ENCODE measurements at places on chromosomes 3 and 15. TPM values are rescaled to one million over a fixed set of nuclear protein-coding genes. Genes with fewer than 3 reads are reported as not detected.
A peak's percentile ranks its signal among the peaks of the same experiment; 100 is the strongest.

NEK10 gene
- total RNA-seq: 0.88 TPM

PTPRG gene
- total RNA-seq: 26.3 TPM

SCAMP5 gene
- total RNA-seq: 24.9 TPM

OR5K1 gene
- not detected for total RNA-seq

FAM81A gene
- 18.8 TPM for total RNA-seq

ADAMTS17 gene
- total RNA-seq: 4.2 TPM

RARRES1 gene
- total RNA-seq: 79.5 TPM

PP2D1 gene
- total RNA-seq: not detected

HSPBAP1 gene
- 5.7 TPM for total RNA-seq

TM6SF1 gene
- total RNA-seq: 1.5 TPM

REC114 gene
- not detected for total RNA-seq

TUBGCP5 gene
- total RNA-seq: 7.5 TPM

ARPIN gene
- total RNA-seq: 31.7 TPM

LMCD1 gene
- 7.6 TPM for total RNA-seq

DPPA4 gene
- 1.9 TPM for total RNA-seq

BNC1 gene
- total RNA-seq: not detected

GRCh38 chr15:74631408-74631807 is 15.8 kb downstream of the CLK3 start:
- no peak for DNase-seq

DNA sequence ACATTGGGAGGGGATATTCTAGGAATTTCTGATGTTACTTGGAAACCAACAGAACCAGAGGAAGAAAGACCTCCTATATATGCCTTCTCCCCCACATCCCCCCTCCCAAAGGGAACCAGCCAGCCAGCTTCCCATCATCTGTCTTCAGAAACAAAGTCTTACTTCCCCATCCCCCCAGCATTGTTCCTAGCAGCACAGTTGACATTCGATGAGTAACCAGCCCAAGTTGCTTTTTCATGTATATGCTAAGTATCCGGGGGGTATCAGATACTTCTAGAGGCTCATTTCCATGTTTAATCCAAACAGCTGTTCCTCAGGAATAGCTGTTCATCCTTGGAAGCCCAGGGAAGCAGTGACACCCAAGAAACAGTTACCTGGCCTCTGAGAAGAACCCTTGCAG is 16.0 kb downstream of the RMDN3 start:
- DNase-seq: no peak

GRCh38 chr3:88141458-88142083 is 8.2 kb upstream of the C3orf38 start:
- DNase-seq: no peak

DNA sequence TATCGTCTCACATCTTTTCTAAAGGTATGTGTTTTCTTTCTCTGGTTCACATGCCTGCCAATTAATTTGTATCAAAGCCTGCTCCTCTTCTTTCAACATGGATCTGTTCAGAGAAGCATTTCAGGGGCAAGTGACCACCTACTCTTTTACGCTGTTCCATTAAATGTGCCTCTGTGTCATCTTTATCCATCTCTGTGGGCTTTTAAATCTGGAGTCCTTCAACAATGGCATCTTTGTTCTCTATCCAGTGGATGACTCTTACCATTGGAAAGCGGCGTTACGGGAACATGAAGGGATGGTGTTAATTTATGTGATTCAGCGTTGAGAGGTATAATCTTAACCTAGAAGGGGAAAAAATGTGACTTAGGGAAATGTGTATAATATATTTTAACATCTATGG is 92.7 kb upstream of the CFAP20DC start:
- DNase-seq: no peak

GRCh38 chr3:193605876-193606275 is 12.9 kb downstream of the OPA1 start:
- DNase-seq: peak; percentile 74

DNA sequence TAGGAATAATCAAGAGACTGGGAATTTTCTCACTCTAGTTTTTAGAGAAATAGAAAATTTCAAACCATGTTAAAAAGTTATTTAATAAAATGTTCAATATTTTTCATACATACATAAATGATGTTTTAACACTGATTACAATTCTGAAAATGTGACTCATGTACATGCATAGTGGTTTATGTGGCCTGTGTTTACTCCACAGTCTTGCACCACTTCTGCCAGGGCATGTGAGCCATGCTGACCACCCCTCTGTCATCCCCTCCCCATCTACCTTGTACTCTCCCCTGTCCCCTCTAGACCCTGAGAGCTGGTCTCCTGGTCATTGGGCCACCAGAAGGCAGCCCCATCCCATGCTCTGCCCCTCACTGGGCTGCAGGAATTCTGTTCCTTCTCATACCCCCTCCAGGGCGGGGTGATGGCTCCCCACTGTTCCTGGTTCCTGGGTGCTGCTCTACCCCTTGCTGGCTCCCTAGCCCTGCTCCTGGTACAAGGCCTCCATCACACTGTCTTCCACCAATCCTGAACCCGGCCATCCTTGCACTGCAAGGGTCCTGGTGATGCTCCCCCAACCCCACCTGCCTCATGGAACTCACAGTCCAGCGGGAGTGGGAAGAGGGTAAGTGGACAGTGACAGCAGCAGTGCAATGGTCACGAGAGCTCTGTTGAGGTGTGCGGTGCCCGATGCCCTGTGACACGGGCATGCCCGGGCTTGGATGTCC is 24.2 kb upstream of the SLC41A3 start:
- DNase-seq: peak; percentile 11

DNA sequence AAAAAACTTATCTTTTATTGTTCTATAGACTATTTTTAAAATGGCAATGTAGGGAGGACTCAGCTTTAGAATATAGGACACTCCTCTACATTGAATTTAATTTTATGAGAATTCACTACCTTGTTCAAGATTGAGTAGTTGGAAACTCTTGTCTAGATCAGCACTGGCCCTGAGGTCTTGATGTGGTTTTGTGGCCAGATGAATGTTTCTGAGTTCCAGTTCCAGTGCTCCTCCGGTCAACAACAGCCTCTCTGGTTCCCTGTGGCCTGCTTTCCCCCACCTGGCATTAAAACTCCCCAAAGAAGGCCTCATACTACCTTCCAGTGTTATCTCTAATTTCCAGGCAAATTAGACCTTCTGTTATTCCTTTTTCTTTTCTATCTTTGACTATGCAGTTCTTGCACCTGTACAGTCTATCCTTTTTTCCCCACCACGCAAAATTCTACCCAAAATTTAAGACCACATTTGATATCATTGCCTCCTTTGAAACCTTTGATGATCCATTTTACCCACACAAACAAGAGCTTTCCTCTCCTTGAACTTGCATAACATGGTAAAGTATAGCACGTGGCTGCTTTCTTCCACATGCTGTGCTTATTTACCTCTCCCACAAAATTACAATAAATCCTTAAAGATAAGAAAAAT is 9.6 kb upstream of the ANP32A start:
- DNase-seq: no peak

- DNase-seq: peak; percentile 25
Observed at GRCh38 chr15:42139596-42139995, 16.8 kb downstream of the PLA2G4F start.

DNA sequence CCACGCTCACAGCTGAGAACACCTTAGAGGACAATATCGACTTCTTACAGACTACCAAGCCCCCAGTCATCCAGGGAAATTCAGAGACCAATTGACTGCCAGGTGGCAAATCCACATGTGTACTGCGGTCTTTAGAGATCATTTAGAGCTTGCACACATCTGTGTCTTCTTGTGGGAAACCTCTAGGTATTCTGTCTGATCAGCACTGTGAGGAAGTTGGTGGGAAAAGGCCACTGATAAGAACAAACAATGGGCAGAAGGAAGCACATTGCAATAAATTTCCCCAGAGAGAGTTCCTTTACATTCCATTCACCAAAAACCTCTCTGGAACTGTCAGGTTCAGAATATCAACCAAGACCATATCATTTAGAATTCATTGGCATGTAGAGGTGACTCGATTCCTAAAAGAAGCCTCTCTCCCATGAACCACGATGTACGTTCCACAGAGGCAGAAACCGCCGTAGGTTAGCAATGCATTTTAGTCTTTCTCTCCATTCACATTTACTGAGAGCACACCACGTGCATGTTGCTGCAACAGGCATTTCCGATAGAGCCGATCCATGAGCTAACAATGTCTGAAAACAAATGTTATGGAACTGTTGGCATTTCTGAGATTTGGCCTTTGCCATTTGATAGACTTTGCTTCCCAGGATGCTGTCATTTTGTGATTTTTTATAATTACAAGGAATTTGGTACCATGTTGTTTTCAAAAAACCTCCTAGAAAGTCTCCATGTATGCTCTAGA is 287.3 kb upstream of the TPRG1 start:
- no peak for DNase-seq

- DNase-seq: no peak
Observed at GRCh38 chr3:14121859-14122258, 2.8 kb downstream of the CHCHD4 start.

DNA sequence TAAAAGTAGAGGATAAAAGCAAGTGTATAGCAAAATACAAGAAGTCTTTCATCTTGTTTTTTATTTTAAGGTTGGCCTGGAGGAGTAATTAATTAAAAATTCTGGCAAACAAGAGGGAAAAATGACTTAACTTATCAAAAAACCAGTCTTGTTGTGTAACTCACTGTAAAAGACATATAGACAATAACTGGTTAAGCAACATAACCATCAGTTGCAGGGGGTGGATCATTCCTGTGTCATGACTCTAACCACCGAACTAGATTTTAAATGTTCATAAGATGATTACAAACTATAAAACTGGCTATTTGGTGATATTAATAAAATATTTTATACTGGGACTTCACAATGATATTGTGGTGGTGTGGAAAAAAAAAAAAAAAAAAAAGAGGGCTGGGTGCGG is 130.6 kb downstream of the STAG1 start:
- no peak for DNase-seq

DNA sequence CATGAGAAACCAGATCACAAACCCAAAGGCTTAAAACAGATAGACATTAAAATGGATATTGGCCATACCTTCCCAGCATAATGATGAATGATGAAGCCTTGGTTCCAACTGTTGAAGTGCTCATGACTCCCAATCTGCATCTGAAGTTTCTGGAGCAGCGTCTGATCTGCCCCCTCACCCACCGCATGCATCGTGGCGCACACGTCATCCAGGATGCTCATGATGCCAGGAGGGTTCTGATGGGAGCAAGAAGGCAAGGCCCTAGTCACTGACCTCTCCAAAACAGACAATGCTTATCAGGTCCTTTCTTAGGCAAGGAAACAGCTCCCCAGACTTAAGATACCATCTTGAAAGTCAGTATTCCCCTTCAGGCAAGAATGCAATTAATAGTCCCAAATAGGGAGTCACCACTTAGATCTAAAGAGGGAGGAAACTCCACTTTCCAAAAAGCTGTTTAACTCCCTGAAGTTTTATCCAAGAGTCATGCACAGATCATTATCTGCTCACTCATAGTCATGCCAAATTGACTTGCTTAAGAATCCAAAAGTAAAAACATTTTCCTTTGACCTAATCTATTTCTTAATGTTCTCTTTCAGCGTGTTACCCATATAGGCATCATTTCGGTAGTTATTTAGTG is 2.1 kb downstream of the LDHAL6B start:
- DNase-seq: no peak

DNA sequence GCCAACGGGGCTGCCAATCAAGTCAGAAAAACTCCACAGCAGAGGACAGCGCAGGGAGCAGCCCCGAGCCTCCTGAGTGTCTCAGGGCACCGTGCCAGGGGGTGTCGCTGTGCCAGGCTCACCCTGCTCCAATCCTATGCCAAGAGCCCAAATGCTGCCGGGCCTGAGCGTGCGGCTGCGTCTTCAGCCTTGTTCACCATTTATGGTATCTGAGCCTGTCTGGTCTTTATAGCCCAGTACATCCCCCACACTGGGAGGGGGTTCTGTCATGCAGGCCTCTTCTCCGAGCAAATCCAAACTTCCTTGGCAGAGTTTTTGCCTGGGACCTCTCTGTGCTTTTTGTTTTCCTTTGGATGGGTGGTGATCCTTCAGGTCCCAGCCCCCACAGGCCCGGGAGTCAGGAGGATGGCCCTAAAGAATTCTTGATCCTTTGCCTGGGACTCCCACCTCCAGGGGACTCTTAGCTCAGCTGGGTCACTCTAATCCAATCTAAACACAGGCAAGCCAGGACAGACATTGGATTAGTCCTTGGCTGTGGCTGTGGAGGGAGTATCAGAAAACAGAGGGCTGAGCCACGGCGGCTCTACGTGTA is 135.1 kb upstream of the HACD2 start:
- no peak for DNase-seq

GRCh38 chr3:104291437-104291851 is 1075.3 kb upstream of the ALCAM start:
- DNase-seq: no peak

GRCh38 chr15:101210058-101210457 is 41.8 kb downstream of the CHSY1 start:
- no peak for DNase-seq

- DNase-seq: no peak
Observed at GRCh38 chr3:78721771-78722543, 1045.8 kb downstream of the ROBO1 start.

GRCh38 chr3:82743196-82743595 is 981.8 kb upstream of the GBE1 start:
- no peak for DNase-seq

DNA sequence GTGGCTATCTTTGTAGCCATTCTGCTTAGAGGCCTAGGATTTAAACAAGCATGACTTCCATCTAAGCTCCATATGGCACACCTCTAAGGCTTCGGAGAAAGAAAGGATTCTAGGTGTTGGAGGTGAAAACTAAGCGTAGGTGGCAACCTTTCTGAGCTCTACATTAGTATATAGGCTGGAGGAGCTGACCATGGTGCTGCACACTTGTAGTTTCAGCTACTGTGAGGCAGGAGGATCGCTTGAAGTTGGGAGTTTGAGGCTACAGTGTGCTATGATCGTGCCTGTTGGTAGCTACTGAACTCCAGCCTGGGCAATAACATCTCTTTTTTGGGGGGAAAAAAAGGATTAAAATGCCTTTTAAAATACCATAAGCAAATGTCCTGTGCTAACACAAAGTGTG is 7.4 kb downstream of the EAF1 start:
- DNase-seq: no peak

DNA sequence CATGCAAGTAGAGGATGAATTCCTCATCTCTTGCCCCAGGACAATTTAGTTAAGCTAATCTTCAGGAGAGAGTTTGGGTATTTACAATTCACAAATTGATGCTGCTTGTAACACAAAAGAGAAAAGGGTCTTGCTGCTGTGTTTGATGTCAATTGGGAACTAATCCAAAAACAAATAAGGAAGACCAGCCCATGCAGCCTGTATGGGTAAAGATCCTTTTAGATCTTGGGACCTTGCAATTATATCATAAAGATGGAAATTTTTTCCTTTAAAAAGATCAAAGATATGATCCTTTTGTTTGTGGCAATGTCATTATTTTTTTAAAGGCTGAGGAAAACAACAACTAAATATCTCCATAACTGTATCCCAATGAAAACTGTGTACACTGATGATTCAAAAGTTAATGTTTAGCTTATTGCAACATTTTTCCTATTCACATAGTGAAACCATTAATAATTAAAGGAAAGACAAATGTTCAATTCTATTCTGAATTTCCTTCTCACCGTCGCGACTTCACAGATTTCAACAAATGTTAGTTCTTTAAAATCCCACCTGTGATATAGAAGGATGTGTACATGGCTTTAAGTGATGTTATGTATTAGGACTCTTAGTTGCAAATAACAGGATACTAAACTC is 40.2 kb downstream of the TMEM212 start:
- no peak for DNase-seq
